Activated CD8-positive, alpha-beta T cell treated with anti-CD3 and anti-CD28 coated beads, Interleukin-2, amount 10 ng/mL, durations not matched to agents 7 days and 5 days (primary cell): ENCODE measurements at places on chromosomes 2 and 18.
A peak's percentile ranks its signal among the peaks of the same experiment; 100 is the strongest.

DNA sequence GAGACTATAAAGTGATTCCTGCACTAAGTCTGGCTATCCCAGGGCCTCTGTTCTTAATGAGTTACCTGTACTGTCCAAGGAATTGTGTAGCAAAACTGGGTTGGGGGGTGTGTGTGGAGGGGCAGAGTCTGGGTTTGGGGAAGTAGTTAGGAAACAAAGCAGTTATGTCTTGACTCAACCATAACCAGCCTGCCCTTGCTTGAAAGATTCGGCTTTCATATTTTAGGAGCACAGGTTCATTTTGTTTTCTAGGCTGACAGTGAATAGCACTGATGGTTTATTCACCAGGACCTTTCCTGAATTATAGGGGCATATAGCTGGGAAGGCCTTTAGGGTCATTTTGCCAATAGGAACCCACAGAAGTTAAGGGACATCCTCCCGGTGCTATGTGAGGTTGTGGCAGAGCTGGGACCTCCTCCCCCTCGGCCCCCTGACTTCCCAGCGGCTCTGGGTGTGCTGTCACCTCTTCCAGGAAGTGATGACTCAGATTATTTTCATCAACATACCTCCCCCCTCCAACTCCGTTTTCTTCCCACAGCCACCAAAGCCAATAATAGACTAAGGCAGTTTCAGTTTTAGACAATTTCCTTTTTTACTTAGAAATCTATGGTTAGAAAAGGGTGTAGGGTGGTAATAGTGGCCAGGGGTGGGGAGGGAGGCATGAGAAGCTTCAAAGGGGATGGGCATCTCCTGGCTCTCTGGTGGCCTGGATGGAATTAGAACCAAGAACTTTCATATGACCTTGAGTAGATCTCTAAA is 44.8 kb downstream of the SETBP1 start:
- H3K27ac ChIP-seq = peak overlapping the region; percentile 69
- peak; percentile 81 for DNase-seq
- H3K36me3 ChIP-seq = peaks cover 18% of the 10 kb centered on the region
- peak overlapping the region; percentile 43 for H3K4me3 ChIP-seq

- H3K4me3 ChIP-seq = no peak overlapping the region
- no peak for DNase-seq
- no peaks in the 10 kb centered on the region for H3K36me3 ChIP-seq
- H3K27me3 ChIP-seq = peaks cover 11% of the 10 kb centered on the region
- H3K27ac ChIP-seq = no peak overlapping the region
These were observed 19.6 kb downstream of the CHN1 start for GRCh38 chr2:174985614-174986013.

- peak overlapping the region; percentile 48 for H3K4me3 ChIP-seq
- H3K27ac ChIP-seq = no peak overlapping the region
- peaks cover 3% of the 10 kb centered on the region for H3K4me1 ChIP-seq
- peak; percentile 20 for DNase-seq
These were observed 456 bp downstream of the LRP1B start for GRCh38 chr2:142130111-142131009.

- DNase-seq = no peak
- H3K27ac ChIP-seq = no peak overlapping the region
- H3K4me3 ChIP-seq = no peak overlapping the region
- H3K36me3 ChIP-seq = no peaks in the 10 kb centered on the region
- no peaks in the 10 kb centered on the region for H3K4me1 ChIP-seq
- H3K27me3 ChIP-seq = peaks cover 2% of the 10 kb centered on the region
These were observed 70.5 kb upstream of the RTN4 start for GRCh38 chr2:55120634-55121359.

DNA sequence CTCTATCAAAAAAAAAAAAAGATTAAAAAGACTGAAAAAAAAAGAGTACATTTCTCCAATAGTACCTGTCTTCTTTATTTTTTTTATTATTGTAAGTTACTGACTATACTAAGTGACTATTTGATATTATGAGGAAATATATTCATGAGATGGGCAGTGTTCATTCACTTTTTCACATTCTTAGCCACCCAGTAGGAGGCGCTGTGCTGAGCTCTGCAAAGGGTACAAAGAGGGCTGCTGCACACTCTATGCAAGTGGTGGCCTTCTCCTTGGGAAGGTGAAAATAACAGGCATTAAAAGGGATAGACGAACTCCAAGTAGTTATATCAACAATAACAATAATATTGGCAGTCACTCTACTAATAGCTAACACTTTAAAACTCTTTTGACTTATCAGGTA is 1034.9 kb upstream of the FANCL start:
- H3K27ac ChIP-seq = no peak overlapping the region
- H3K4me1 ChIP-seq = no peaks in the 10 kb centered on the region
- no peak overlapping the region for H3K4me3 ChIP-seq
- no peaks in the 10 kb centered on the region for H3K36me3 ChIP-seq

DNA sequence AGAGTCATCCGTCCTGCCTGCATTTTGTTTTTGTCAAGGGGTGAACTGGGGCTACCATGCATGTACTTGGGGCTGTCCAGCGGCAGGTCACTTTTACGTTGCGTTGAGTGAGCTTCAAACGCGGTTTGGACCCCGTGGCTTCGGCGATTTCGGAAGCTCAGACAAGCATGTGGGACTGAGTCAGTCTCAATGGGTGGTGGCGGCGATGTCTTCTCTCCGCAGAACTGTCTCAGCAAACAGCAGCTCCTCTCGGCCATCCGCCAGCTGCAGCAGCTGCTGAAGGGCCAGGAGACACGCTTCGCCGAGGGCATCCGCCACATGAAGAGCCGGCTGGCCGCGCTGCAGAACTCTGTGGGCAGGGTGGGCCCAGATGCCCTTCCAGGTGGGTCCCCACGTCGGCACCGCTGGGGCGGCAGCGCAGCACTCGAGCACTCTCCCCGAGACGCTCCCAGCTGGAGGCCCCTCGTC is 21.3 kb downstream of the FBLN7 start:
- no peak for DNase-seq
- no peaks in the 10 kb centered on the region for H3K36me3 ChIP-seq
- peaks cover 4% of the 10 kb centered on the region for H3K27me3 ChIP-seq
- H3K27ac ChIP-seq = no peak overlapping the region
- H3K4me3 ChIP-seq = no peak overlapping the region
- peaks cover 27% of the 10 kb centered on the region for H3K4me1 ChIP-seq

DNA sequence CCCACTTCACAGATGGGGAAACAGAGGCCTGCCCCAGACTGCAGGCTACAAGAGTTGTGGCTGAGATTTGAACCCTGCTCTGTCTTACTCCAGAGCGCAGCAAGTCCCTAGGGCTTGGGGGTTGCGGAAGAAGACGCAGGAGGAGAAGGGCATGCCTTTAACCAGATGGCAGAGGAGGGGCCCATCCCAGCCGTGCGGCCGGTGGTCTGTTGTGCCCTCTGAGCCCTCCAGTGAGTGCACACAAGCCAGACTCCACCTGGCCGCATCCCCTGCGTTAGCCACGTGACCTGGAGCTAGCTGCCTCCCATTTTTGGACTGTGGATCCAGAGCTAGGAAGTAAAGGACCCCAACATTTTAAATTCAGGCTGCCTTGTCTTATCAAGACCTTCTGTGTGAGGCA is 2.8 kb downstream of the KCNIP3 start:
- no peak overlapping the region for H3K4me3 ChIP-seq
- no peaks in the 10 kb centered on the region for H3K4me1 ChIP-seq
- no peaks in the 10 kb centered on the region for H3K36me3 ChIP-seq
- H3K27ac ChIP-seq = no peak overlapping the region

DNA sequence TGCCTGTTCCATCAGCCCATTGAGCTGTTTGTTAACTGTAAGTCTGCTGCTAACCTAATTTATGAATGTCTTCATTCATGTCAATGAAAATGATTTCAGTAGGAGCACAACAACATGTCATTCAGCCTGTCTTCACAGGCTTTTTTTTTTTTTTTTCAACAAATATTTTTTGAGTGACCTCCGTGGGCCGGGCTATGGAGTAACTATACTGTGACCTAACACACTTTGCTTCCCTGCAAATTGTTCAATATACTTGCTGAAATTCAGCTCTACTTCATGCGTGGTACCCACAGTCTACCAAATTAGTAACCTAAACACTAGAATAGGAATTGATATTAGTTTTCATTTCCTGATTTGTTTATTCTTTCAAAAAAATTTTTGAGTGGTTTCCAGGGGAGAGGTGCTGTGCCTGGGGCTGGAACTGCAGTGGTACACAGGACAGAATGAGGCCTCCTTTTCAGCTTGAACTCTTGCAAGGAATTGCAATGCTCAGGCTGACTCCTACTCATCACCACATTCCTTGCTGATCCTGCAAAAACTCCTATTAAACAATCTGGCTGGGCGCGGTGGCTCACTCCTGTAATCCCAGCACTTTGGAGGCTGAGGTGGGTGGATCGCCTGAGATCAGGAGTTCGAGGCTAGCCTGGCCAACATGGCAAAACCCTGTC is 87.1 kb downstream of the CDH20 start:
- DNase-seq = no peak
- H3K27ac ChIP-seq = no peak overlapping the region
- no peaks in the 10 kb centered on the region for H3K36me3 ChIP-seq
- H3K4me1 ChIP-seq = no peaks in the 10 kb centered on the region
- no peak overlapping the region for H3K4me3 ChIP-seq

GRCh38 chr2:37683241-37683640 is 11.8 kb upstream of the CDC42EP3 start:
- H3K4me3 ChIP-seq = no peak overlapping the region
- H3K4me1 ChIP-seq = peaks cover 23% of the 10 kb centered on the region
- peaks cover 26% of the 10 kb centered on the region for H3K36me3 ChIP-seq
- DNase-seq = no peak

- no peaks in the 10 kb centered on the region for H3K4me1 ChIP-seq
- H3K4me3 ChIP-seq = no peak overlapping the region
- H3K27ac ChIP-seq = no peak overlapping the region
- no peak for DNase-seq
- no peaks in the 10 kb centered on the region for H3K36me3 ChIP-seq
These were observed 39.7 kb upstream of the ABCA12 start for GRCh38 chr2:215178121-215178520.

GRCh38 chr18:24200494-24201290 is 61.8 kb downstream of the CABYR start:
- no peak overlapping the region for H3K27ac ChIP-seq
- H3K4me1 ChIP-seq = no peaks in the 10 kb centered on the region
- no peaks in the 10 kb centered on the region for H3K36me3 ChIP-seq
- peaks cover 7% of the 10 kb centered on the region for H3K27me3 ChIP-seq
- H3K4me3 ChIP-seq = no peak overlapping the region
- no peak for DNase-seq

GRCh38 chr18:23587220-23587642 is 925 bp upstream of the NPC1 start:
- DNase-seq = no peak
- peaks cover 38% of the 10 kb centered on the region for H3K4me1 ChIP-seq
- H3K27me3 ChIP-seq = peaks cover 4% of the 10 kb centered on the region
- H3K36me3 ChIP-seq = peaks cover 14% of the 10 kb centered on the region
- peak overlapping the region; percentile 96 for H3K27ac ChIP-seq

- no peaks in the 10 kb centered on the region for H3K27me3 ChIP-seq
- no peak overlapping the region for H3K4me3 ChIP-seq
- DNase-seq = no peak
- H3K36me3 ChIP-seq = no peaks in the 10 kb centered on the region
- no peak overlapping the region for H3K27ac ChIP-seq
These were observed 236.7 kb upstream of the MYT1L start for GRCh38 chr2:2567776-2568175.

DNA sequence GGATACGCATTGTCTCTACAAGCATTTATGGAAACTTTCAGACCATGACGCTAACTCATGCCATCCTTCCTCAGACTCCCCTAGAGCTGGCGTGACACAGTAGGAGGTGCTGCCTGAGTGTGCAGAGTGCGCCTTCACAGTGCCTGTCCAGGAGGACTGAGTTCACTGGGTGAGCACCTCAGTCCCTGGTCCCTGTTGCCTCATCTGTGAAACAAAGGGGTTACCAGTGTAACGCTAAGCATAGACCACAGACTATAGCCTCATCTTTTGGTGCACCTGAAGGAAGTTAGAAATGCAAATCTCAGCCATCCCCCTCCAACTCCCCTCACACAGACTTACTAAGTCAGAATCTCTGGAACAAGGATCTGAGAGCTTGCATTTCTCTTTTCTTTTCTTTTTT is 142.8 kb downstream of the TMEM17 start:
- no peak overlapping the region for H3K4me3 ChIP-seq
- H3K4me1 ChIP-seq = no peaks in the 10 kb centered on the region
- H3K36me3 ChIP-seq = no peaks in the 10 kb centered on the region
- H3K27ac ChIP-seq = no peak overlapping the region
- no peaks in the 10 kb centered on the region for H3K27me3 ChIP-seq

- DNase-seq = no peak
- H3K27ac ChIP-seq = no peak overlapping the region
- no peak overlapping the region for H3K4me3 ChIP-seq
These were observed 189.0 kb upstream of the SMAD7 start for GRCh38 chr18:49139766-49140165.

DNA sequence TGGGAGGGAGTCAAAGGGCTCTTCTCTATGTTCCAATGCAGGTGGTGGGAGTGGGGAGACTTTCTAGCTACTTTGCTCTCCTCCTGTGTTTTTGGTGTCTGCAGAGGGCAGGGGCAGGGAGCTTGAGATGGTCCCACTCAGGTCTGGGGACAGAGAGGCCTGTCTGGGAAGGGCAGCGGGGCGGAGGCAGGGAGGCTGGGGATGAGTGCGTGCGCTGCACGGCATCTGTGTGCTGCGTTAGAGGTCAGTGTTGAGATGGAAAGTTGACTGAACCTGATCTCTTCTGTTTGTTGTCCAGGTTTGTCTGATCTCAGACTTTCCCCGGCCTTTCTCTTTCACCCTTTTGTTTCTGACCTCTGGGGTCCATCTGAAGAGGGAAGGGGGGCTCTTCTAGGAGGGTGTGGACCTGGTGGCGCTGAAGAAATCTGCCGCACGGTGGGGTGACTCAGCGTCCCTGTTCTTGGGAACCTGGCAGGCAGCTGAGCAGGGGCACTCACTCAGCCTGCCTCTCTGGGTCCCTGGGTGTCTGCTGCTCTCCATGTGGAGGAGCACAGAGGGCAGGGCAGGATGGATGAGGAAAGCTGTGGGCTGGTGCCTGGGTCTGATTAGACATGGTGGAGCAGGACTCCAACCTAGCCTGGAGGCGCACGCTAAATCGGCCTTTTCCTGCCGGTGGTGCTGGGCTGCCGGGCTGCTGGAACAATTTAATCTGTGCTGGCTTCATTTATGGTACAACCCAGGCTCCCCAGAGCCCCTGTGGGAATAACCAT is 24.1 kb downstream of the IGFBP2 start:
- no peaks in the 10 kb centered on the region for H3K27me3 ChIP-seq
- no peak overlapping the region for H3K27ac ChIP-seq
- H3K36me3 ChIP-seq = peaks cover 5% of the 10 kb centered on the region
- no peak for DNase-seq
- H3K4me1 ChIP-seq = peaks cover 11% of the 10 kb centered on the region

DNA sequence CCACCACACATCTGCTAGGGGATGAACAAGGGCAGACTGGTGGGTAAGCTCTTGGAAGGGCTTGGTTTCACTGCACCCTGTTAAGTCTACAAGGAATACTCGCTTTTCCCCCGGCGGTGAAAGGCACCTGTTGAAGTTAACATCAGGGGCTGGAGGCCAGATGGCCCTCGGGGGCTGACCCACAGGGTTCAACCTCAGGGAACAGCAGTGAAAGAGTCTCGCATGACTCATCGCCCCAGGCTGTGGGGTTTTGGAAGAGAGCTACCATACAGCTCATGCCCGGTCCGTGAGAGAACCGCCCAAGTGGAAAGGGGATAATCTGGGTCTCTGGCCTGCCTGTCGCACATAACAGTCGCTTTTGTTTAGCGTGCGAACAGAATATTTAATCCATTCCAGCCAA is 748.0 kb downstream of the DPP10 start:
- no peaks in the 10 kb centered on the region for H3K36me3 ChIP-seq
- no peaks in the 10 kb centered on the region for H3K27me3 ChIP-seq
- no peaks in the 10 kb centered on the region for H3K4me1 ChIP-seq
- H3K4me3 ChIP-seq = no peak overlapping the region
- H3K27ac ChIP-seq = no peak overlapping the region
- no peak for DNase-seq
